Activated CD4-positive, alpha-beta T cell treated with anti-CD3 and anti-CD28 coated beads, Interleukin-2, amount 50 U/mL, for 1 hour (primary cell): ENCODE measurements at places on chromosomes 1 and 21.

DNA sequence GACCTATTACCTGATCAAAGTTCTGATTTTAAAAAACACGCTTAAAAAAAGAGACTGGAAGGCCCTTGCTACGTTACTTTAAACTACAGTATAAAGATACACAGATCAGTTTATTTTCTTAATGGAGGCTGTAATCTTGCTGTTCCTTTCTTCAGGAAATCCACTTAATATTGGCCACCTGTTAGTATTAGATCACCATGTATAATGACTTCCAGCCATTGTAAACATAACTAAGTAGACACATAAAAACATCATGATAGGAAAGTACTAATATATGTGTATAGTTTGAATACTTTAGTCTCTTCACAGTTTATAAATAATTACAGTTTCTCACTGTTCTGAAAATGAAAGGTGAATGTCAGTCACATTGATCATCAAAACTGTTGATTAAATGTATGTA lies 68.6 kb downstream of the ADGRL2 start:
- no peak for DNase-seq

DNA sequence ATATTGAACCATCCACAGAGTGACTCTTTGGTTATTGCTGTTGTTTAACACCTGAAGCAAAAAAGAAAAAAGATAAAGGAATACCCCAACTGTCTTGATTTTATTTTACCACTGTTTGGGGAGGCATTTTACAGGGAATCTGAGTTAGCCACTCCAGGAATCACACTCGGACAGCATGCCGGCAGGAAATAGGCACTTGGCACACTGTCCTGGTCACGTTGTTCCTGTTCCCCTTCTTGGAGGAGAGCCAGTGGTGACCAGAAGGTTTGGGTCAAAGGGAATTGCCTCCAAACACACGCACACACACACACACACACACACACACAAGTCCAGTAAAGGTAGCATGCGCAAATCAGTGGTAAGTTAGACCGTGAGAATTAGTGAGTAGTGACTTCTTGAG lies 13.8 kb downstream of the RGS4 start:
- no peak for DNase-seq

DNA sequence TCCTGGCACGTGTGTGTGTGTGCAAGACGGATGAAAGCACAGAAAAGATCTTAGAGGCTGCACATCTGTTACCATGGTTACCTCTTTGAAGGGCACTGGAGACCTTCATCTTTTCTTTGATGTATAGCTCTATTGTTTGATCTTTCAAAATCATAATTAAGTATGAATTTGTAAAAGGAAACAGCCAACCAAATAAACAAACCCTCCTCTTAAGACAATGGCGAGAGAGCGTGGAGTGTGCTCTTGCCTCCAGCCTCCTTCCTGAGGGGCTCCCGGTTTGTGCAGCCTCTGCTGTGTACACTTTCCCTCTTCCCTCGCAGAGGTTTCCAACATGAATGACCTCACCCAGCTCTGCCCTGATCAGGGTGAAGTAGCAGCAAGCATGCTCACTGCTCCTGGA lies 27.9 kb downstream of the CACNA1S start:
- DNase-seq, result no peak

- DNase-seq, result no peak
Observed at GRCh38 chr1:109395602-109396512, 1.9 kb downstream of the SORT1 start.

- DNase-seq, result peak; percentile 63
Observed at GRCh38 chr21:42218836-42219605, at the start of gene ABCG1. Gene ABCG1, plus strand, starts transcription at chr21:42219140. Its CDS starts 123 bp downstream, at chr21:42219263.

DNA sequence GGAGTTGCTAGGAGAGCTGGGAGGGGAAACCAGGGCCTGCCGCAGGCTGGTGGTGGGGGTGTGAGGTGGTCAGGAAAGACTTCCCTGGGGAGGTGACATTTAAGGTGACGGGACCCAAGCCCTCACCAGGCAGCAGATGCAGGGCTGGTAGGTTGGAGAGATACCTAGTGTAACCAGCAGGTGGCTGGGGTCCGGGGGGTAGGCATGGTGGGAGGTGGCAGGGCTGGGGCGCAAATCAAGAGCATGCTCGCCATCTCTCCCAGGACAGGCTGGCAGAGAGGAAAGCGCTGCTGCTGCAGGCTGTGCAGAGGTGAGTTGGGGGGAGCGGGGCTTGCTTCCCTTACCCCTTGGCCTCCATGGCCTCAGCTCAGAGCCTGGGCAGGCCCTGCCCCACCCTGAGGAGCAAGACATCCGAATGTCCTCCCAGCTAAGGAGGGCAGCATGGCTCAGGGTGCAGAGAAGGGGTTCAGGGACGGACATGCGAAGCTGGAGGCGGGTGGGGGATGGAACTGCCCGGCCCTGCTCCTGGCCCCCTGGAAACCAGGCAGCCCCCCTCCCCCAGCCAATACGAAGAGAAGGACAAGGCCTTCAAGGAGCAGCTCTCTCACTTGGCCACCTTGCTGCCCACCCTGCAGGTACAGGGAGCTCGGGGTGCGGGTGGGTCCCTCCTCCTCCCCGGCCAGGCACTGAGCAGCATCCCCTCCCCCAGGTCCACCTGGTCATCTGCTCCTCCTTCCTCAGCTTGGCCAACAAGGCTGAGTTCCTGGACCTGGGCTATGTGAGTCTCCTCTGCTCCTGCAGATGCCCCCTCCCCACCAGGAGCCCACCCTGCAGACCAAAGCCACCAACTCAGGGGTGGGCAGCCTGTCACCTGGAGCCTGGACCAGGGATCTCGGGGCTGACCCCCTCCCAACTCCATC lies 4.0 kb downstream of the RNF207 start:
- no peak for DNase-seq

GRCh38 chr1:8003438-8004112 lies 22.5 kb downstream of the ERRFI1 start:
- no peak for DNase-seq

GRCh38 chr1:21811875-21812305 lies at the start of gene LDLRAD2:
Gene LDLRAD2, plus strand, starts transcription at chr1:21812265. Its CDS starts 187 bp downstream, at chr1:21812452.
- DNase-seq, result no peak

GRCh38 chr21:34836103-34836932 lies 167.5 kb downstream of the CLIC6 start:
- DNase-seq, result no peak

- DNase-seq, result no peak
Observed at GRCh38 chr1:20063861-20064292, 6.1 kb upstream of the PLA2G5 start.
